Stimulated activated CD4-positive, alpha-beta T cell treated with anti-CD3 and anti-CD28 coated beads, Interleukin-2, amount 100 ng/mL, for 24 hours (primary cell): ENCODE measurements at places on chromosomes 4 and X.
A peak's percentile ranks its signal among the peaks of the same experiment; 100 is the strongest.

DNA sequence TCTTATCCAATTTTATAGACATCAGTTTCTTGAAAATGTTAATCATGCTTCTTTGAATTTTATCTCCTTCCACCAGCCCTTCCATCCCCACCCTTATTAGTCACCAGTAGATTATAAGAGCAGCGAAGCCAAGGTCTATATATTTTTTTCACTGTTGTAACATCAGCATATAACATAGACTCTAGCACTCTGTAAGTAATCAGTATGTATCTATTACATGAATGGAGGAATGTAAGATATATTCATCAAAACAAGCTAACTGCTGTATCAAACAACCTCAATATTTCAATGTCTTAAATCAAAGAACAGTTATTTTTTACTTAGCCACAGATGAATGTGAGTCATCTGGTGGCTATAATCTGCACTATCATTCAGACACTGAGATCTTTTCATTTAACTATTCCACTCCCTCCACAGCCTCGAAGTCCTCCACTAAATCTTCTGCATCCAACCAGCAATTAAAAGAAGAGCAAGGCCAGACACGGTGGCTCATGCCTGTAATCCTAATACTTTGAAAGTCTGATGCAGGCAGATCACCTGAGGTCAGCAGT is 178.9 kb downstream of the CENPC start:
- DNase-seq = no peak

GRCh38 chr4:173013232-173013930 is 155.2 kb upstream of the GALNT7 start:
- DNase-seq = peak; percentile 69

GRCh38 chrX:10938365-10938923 is 172.7 kb upstream of the HCCS start:
- no peak for DNase-seq

GRCh38 chrX:136847874-136848273 is 32.7 kb downstream of the RBMX start:
- no peak for DNase-seq

DNA sequence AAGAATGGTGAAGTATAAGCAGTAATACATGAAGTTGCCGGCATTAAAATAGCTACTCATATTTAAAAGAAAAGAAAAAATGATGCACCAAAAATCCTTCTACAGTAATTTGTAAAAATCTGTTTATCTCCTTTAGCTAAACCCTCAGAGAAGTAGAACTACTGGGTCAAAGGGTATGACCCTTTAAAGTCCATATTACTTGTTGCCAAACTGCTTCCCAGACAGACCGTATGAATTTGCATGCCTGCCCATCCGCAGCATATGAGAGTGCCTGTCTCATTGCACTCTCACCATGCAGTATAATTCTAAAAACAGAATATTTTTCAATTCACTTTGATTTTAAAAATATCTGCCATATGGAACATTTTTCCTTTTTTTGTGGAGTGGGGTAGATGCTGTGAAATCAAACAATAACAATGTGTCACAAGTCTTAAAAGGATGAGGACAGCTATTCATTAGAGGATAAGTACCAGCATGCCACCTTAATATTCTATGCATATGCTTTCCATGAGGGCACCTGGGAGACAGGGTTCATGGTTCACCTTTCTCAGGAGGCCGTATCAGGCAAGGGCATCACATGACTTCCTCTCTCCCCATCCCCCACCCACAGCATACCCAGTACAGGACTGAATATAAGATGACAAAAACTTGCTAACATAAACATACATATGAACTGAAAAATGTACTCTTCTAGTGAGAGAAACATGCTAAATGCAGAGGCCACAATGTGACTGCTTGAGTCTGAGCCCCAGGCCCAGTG is 17.8 kb downstream of the ZDHHC9 start:
- no peak for DNase-seq

GRCh38 chr4:36222702-36223101 is 21.6 kb downstream of the ARAP2 start:
- no peak for DNase-seq

DNA sequence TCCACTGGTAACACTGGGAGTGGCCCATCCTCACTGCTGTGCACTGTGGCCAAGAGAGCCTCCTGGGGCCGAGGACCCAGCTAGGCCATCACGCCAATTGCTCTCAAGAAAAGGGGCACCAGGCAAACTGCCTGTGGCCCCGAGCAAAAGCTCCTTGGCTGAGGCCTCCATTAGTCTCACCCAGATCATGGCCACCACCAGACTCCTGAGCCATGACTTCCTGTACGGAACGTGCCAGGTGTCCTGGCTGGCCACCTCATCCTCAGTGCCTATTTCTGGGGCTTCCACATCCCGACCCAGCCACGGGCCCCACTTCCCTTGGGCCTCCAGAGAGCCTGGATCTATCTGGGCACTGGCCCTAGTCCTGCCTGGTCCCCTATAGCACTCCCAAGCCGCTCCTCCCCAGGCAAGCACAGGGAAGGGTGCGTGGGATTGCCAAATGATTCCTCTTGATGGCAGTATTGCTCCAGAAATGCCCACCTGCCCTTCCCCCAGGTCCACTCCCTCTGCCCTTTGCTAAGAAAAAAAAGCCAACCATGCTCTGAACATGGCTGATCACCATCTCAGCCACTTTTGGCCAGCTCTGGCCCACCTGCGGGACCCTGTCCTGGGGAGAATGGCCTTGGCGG is 212.6 kb upstream of the AGTR2 start:
- DNase-seq = no peak

DNA sequence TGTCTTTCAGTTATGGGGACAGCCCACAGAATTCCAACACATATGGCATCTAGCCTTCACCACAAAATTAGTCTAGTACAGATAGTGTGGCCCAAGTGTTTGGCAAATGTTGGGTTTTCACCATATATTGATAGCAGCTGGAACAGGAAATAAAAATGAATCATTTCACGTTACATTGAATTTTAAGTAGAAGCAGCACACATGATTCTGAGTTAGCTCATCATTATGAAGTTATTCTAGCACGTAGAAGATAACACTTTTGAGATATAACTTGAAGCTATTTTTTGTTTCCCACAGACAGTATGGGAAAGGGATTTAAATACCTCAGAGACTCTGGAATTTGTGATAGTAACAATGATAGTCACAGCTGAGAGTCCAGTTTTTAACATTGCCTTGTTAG is 118.7 kb downstream of the FAT4 start:
- DNase-seq = no peak
